COR-L47 (cell line): ENCODE measurements at places on chromosomes 1 and 21.

DNA sequence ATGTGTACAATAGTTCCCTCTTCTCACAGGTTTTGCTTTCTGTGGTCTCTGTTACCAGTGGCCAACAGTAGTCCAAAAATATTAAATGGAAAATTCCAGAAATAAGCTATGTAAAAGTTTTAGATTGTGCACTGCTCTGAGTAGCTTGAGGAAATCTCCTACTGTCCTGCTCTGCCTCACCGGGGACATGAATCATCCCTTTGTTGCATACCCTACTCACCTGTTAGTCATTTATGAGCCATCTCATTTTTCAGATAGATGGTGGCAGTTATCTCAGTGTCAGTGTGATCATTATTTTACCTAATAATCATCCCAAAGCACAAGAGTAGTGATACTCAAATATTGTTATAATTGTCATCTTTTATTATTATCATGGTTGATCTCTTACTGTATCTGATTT lies 688.1 kb downstream of the PLA2G4A start:
- DNase-seq, result no peak

DNA sequence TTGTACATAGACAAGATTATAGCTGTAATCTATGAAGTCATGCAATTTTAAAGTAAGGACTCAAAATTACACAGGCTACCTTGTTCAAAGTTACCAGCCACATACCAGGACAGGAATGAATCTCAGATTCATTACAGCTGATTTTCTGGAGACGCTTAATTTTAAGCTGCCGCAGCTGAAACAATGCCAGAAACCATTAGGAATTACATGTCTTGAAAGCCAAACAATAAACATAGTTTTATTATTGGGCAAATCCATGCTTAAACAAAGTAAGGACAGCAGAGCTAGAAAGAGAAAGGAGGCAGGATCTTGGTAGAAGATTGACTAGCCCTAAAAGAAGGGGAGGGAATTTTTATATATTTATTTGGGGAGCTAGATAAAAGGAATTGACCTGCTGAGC lies 19.2 kb upstream of the CD1D start:
- no peak for DNase-seq

DNA sequence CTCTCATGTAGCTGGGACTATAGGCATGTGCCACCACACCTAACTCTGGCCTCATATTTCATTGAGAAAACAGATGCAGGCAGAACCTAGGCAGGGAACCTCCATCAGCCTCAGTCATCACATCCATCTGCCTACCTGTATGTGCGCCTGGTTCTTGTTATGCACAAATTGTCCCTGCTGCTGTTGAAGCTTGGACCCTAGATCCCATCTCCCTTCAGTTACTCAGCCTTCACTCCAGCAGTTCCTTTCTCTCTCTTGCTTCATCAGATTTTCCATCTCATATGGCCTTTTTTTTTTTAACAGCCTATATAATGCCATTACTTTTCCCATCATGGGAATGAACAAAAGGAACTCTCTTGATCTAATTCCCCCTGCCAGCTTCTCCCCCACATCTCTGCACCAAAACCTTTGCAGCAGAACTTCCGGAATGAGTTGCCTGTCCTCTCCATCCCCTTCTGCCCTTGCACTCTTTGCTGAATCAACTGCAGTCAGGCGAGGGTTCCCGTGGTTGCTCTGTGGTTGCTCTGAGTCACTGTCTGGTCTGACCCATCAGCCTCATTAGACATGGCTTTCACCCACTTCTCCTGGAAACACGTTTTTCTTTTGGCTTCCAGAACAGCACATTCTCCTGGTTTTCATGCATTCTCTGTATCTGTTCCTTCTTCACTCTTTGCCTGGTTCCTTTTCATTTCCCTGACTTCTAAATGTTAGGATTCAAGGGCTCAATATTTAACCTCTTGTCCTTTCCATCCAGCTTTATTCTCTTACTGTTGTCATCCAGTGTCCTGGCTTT lies 41.5 kb downstream of the UBE4B start:
- DNase-seq, result no peak

GRCh38 chr1:10980841-10981727 lies 31.4 kb upstream of the TARDBP start:
- DNase-seq, result no peak

DNA sequence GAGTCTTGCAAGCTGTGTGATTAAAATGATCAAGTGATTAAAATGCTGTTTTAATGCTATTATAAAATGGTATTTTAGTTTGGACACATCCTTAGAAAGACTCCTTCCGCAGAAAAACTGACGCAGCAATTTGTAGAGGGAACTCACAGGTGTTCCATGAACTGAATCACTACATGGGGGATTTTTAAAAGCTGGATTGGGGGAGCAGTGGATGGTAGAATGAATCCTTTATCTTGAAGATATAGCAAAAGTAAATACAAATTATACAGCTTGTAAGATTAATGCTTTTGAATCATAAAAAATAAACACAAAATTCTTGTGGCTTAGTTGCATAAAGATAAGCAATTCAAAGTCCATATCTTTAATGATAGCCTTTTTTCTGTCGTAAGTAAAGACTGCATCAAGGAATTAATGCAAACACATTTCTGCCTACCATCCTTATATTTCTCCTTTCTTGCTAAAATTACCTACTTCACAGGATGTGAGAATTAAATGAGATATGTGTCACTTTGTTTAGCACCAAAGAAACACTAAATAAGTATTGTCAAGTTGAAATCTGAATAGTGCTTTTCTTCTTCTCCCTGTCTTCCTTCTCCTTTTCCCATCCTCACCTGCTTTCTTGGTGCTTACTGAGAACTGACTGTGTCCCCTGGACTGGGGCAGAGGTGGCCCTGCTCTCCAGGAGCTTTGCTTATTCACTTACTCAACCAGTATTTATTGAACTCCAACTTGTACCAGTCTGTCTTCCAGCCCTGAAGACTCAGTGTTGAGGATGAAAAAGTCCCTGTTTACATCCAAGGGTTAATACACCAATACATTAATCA lies 61.5 kb upstream of the F3 start:
- no peak for DNase-seq

DNA sequence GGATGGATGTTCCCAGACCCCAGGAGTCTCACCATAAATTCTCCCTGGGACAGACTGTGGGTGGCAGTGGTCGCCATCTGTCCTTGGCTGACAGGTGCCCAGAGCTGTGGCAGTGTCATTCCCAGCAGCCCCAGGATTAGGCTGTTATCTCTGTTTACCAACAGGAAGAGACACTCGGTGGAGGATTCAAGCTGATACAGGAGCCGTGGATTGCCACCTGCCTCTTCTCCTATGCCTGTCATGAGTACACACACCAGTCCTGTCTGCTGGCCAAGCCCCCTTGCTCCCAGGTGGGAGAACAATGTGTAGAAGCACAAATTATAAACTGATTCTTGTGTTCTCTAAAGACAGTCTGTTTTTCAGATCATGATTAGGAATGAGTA lies 152.6 kb downstream of the ETS2 start:
- DNase-seq, result peak; percentile 28

GRCh38 chr1:6508154-6508815 lies 16.8 kb upstream of the PLEKHG5 start:
- DNase-seq, result no peak

- DNase-seq, result no peak
These were observed 29.8 kb upstream of the ZBTB21 start for GRCh38 chr21:42039911-42040351.

DNA sequence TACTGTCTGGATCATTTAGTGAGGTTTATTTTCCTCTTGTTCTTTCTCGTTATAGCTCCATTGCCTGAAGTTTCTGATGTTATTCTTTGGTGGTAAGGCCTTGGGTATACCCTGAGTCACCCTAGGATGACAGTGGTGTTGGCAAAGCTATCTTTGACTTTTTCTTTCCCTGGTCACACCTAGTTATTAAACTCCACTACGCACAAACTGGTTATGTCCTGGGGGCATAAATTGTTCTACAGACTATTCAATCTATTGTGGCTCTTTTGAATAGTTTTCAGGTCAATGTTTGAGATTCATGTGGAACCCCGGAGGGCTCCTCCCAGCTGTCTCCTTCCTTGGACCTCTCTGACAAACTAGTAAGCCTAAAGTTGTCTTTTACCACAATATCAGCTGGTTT lies 157.7 kb downstream of the SLC35F3 start:
- DNase-seq, result no peak

- no peak for DNase-seq
These were observed 493 bp upstream of the ELOA start for GRCh38 chr1:23742670-23743286.

- no peak for DNase-seq
These were observed 61.7 kb downstream of the GPR137B start for GRCh38 chr1:236204039-236204438.

- no peak for DNase-seq
These were observed 3.5 kb upstream of the VASH2 start for GRCh38 chr1:212946872-212947271.

- DNase-seq, result no peak
These were observed 106.6 kb upstream of the SPAG17 start for GRCh38 chr1:118291661-118292060.

- peak; percentile 46 for DNase-seq
These were observed at the start of gene GPR137B for GRCh38 chr1:236142253-236143103. GPR137B (plus strand) TSS chr1:236142539; CDS start chr1:236142623, 84 bp downstream.

- no peak for DNase-seq
These were observed 60.8 kb downstream of the PRKCZ start for GRCh38 chr1:2110738-2111673.

DNA sequence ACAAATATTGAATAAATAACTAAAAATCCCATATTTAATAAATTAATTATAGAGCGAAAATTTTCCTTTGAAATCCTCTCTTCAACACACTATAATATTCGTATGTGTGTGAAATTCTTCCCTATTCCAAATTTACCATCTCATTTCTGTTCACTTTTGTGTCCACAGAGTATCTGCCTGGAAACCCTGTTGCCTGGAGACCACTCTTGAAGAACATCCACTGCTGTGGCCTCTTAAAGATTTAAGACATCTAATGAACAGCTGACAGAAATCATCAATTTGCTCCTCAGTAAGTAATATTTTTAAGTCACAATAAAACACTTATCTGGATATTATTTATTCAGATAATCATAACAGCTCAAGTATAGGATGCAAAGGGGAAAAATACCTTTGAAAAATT lies 69.7 kb downstream of the CYYR1 start:
- DNase-seq, result no peak

GRCh38 chr1:217354895-217355294 lies 276.0 kb downstream of the GPATCH2 start:
- DNase-seq, result no peak

DNA sequence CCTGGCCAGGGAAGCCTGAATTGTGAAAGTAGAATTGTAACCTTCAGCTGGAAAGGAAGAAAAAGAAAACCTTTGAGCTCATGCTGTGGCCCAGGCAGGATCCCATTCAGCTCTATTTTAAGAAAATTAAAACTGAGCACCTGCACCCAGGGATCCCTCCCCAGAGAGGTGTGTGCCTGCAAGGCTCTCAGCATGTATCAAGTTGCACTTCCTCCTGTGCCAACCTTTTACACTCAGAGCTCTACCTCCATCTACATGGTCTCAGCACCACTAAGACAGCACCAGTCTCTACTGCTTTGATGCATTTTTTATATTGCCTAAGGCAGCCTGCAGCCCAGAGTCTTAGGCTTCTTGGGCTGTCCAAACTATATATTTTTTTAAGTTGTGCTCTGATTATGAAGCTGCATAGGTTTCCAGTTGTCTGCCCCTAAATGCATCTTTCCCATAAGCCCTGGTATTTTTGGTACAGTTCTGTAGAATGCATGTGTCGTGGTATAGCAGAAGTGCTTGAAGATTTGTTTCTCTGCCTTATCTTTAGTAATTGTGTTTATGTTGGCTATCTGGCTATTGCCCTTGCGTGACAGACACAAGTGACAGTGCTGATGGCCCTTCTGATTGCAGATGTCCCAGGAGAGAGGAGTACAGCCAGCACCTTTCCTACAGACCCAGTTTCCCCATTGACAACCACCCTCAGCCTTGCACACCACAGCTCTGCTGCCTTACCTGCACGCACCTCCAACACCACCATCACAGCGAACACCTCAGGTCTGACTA lies 63.1 kb downstream of the PTPRC start:
- DNase-seq, result peak; percentile 41

DNA sequence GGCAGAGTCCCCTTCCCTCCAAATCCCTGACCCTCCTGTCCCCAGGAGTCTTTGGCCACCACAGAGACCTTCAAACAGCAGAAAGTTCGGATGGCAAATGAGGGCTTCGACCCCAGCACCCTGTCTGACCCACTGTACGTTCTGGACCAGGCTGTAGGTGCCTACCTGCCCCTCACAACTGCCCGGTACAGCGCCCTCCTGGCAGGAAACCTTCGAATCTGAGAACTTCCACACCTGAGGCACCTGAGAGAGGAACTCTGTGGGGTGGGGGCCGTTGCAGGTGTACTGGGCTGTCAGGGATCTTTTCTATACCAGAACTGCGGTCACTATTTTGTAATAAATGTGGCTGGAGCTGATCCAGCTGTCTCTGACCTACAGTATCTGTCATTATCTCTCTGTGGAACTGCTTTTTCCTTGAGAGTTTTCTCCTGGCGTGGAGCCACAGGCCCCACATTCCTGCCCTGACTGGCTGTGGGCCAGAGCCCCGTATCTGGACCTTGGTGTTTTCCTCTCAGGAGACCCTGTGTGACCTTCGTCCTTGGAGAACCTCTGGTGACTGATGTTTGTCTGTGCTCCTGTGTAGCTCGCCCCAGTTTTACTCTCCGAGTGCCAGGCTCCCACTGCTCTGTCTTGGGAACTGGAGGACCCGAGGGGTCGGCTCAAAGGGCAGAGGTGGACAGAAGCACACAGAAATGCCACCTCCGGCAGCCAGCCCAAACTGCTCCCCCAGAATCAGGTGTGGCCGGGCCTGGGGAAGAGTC lies 4.8 kb downstream of the SLC27A3 start:
- DNase-seq, result no peak

DNA sequence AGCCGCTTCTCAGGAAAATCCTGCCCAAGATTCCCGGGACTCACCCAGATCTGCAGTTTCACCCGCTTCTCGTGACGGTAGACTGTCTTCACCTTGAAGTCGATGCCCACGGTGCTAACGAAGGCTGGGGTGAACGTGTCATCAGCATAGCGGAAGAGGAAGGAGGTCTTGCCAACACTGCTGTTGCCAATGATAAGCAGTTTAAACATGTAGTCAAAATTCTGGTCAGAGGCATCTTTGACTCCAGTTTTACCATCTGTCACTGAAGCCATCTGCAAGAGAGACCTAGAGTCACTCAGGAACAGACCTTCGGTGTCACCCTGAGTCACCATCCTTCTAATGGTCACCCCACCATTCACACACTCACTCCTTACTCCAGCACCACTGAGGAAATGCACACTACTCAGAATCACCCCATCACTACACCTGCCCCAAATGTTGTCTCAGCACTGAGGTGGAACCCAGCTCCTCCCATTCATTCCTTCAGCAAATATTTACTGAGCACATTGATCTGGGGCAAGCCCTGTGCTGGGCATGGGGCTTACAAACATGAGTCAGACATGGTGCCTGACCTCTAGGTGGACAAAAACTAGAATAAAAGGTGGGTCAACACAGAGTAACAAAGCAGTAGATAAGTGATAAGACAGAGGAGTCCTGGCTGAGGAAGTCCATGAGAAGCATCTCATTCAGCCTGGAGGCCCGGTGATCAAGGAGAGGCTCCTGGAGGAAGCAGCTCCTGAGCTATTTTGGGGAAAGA lies 13.5 kb downstream of the RAB3B start:
- DNase-seq, result no peak

GRCh38 chr1:218367118-218367517 lies 22.0 kb downstream of the TGFB2 start:
- DNase-seq, result no peak

GRCh38 chr1:198841477-198841876 lies 202.6 kb downstream of the PTPRC start:
- no peak for DNase-seq

GRCh38 chr1:11478571-11479374 lies at the start of gene DISP3:
DISP3 (plus strand) TSS chr1:11479155; CDS start chr1:11500993, 21,838 bp downstream.
- peak; percentile 92 for DNase-seq

- DNase-seq, result no peak
These were observed 41.7 kb downstream of the CASZ1 start for GRCh38 chr1:10754568-10755329.
